ENCODE measurements at places on chromosomes 11 and 22.

- DNase-seq = no peak
Observed at GRCh38 chr11:66904055-66904454, 47.2 kb downstream of the LRFN4 start.

DNA sequence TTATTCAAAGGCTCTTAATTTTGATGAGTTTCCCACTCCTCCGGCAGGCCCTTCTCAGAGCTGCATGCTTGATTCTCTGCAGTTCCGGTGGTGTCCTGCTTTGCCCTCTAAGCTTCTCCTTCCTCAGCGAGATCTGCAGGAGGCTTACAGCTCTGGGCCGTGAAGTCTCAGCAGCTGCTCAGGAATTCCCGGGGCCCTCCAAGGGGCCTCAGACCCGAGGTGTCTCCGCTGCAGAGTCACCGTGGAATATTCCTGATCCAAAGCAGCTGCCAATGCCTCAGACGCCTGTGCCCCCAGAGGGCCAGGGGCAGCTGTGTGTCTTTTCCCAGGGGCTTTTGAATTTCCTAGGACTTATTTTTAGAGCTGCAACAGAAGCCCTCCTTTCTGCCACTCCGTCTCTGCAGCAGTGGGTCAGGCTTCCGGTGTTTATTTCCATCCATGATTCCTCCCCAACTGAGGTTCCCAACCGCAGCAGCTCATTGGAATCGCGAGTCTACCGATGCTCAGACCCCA, 37.2 kb downstream of the RPS6KA4 start:
- peak; percentile 14 for DNase-seq

DNA sequence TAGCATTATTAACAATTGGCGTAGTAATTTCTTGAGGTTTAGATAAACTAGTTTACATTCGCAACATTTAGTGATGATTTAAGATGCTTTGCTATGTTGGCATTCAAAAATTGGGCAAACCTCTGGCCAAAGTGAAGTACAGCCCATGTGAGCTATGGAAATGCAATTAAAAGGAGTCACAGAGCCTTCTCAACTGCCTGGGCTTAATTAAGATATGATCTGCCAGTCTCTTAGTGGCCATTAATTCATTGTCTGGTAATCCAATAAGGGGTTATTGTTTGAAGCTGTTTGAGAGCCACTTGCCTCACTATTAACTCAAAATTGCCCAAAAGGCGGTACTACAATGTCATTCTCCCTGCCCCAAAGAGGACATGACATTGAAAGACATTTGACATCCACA, 608.9 kb downstream of the NTM start:
- no peak for DNase-seq

GRCh38 chr11:3120071-3120792, 44.9 kb downstream of the OSBPL5 start:
- no peak for DNase-seq

DNA sequence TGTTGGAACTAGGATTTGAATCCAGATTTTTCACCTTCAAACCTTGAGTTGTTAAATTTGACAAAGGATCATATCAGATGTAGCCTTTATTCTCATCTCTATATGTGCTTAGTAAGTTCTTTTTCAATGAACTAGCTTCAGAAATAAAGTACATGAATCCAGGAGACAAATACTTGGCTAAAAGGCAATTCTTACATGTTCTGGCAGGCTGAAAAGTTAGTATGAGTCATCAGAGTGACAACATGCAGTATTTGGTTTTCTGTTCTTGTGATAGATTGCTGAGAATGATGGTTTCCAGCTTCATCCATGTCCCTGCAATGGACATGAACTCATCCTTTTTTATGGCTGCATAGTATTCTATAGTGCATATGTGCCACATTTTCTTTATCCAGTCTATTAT, 40.4 kb downstream of the BBOX1 start:
- no peak for DNase-seq

GRCh38 chr11:67032830-67033551, 10.1 kb downstream of the SYT12 start:
- DNase-seq = no peak

DNA sequence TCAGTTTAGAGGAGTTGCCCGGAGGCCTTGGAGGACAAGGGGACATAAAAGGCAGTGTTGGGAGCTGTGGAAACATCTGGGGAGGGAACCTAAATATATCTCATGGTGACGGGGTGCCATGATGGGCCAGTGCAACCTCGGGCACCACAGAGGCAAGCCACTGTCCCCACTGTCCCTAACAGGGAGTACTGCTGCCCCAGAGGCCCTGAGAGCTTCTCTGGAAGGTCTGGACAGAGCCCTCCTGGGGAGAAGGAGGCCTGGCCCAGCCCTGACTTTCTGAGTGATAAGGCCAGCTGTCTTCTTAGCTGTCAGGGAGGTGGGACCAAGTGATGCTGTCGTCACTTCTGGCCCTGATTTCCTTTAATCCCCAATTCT, 5.5 kb upstream of the P2RY6 start:
- no peak for DNase-seq

GRCh38 chr22:39476664-39477063, 19.9 kb downstream of the MGAT3 start:
- DNase-seq = no peak

GRCh38 chr11:130964058-130964792, 47.9 kb upstream of the SNX19 start:
- no peak for DNase-seq

DNA sequence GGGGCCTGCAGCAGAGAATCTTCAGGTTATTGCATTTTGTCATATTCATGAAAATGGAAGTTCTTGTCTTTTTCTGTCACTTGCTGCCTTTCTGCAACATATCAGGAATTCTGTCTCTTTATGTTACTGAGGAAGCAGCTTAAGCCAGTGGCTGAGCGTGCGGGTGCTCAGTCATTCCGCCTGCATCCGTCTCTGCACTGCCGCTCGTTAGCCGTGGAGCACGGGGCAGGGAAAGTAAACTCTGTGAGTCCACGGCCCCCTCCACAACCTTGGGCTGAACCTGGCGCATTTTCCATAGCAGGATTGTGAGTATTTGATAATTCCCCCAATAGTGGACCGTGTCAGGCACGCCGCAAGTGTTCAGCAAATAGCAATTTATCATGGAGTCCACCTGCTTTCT, 1007.7 kb downstream of the BRD1 start:
- DNase-seq = no peak

DNA sequence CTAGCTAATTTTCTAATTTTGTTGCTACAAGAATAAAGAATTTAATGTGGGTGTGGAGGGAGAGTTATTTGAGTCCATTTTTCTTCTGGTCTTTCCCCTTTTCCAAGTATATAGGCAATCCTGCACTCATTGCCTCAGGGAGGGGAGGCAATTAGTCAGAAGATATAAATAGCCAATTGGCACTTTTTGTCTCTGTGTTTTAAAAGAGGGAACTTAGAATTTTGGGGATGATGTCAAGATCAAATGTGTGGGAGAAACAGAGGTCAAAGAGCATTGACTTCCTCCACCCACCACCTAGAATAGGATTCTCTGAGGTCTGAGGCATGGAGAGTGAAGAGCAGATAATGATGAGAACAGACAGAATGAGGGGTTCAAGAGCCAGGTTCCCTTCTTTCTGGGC, 120.3 kb upstream of the ZC3H12C start:
- DNase-seq = no peak

GRCh38 chr11:72041364-72042063, 38.8 kb downstream of the NUMA1 start:
- peak; percentile 46 for DNase-seq

DNA sequence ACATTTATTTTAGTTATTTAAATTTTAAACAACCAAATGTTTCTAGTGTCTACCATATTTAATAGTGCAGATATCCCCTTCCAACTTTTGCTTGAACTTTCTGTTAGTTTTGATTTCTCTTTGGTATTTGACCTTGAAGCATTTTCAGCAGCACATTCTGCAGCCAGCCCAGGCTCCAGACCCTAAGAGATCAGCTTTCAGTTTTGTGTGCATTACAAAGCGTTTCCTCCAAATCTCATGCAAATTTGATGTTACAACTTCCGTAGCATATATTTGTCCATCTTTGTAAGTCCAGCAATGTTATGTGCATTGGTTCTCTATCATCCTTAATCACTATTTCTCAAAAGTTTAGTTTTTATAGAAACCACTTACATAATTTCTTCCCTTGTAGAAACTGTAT, 14.6 kb upstream of the SERGEF start:
- no peak for DNase-seq

GRCh38 chr11:123250892-123251656, 56.0 kb upstream of the CLMP start:
- no peak for DNase-seq

- no peak for DNase-seq
Observed at GRCh38 chr11:12169822-12170221, 59.4 kb downstream of the MICAL2 start.

DNA sequence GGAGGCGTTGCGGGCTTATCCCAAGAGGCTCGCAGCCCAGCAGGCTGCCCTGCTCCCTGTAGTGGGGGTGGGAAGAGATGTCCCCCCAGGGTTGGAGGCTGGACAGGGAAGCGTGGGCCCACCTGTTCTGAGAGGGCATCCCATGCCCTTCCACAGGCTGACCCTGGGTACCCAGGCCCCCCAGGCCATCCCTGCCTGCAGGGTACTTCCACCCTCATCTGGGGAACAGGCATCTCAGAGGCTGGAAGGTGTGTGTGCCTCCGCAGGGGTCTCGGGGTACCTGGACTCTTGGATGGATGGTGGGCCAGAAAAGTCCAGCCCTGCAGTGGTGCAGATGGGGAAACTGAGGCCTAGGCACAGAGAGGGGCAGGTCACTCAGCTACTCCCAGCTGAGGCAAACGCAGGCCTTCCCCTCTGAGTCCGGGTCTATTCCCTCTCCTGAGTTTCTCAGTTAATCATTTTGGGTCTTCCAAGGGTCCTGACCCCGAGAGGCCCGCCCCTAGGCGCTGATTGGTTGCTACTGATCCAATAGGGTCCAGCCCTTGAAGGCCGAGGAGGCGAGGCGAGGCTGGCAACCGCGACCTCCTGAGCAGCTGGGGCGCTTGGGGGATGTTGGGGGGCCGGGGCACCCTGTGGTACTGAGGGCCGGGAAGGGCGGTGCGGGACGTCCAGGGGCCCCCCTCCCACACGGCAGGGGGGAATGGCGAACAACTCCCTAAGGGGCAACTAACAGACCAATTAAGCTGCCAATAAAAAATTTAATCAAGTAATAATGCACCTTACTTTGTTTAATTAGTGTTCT, 23.8 kb downstream of the FLRT1 start:
- no peak for DNase-seq

- DNase-seq = peak; percentile 76
Observed at GRCh38 chr22:31753005-31753633, 700 bp upstream of the DEPDC5 start.

GRCh38 chr11:100562128-100562527, 125.0 kb upstream of the ARHGAP42 start:
- DNase-seq = no peak

DNA sequence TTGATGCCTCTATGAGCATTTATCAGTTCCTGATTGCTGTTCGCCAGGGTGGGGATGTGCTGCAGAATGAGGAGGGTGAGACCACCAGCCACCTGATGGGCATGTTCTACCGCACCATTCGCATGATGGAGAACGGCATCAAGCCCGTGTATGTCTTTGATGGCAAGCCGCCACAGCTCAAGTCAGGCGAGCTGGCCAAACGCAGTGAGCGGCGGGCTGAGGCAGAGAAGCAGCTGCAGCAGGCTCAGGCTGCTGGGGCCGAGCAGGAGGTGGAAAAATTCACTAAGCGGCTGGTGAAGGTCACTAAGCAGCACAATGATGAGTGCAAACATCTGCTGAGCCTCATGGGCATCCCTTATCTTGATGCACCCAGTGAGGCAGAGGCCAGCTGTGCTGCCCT, 2.7 kb downstream of the FEN1 start:
- DNase-seq = no peak

DNA sequence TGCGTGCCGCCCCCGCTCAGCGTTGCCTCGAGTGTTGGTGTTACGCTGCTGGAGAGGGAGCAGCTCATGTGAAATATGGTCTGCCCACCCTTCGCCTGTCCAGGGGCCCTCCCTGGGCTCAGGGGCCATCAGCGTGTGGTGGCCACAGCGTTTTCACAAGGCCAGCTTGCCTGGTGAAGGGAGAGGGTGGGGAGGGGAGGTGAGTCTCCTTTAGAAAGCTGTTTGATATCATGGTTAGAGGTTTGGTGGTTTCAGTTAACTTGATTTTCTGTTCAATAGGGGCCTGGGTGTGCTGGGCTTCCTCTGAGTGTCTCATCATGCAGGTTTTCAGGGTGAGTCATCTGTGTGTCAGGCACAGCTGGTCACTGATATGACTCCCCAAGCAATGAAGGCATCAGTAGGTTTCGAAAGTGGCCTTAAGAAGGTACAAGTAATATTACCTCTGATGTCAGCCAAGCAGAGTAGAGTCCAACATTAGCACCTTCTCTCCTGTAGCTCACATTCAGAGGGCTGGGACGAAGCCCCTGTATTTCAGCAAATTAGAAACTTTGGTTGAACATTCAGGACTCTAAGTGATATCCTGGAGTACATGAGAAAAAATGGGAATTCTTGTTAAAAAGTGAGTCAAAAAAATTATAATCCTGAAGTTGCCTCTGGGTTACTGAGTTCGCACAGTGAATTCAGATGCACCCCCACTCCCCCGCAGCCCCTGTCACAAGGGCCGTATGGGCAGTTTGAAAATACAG, 172.5 kb downstream of the TBC1D22A start:
- DNase-seq = no peak

- DNase-seq = no peak
Observed at GRCh38 chr11:116373104-116373944, 399.5 kb downstream of the BUD13 start.

DNA sequence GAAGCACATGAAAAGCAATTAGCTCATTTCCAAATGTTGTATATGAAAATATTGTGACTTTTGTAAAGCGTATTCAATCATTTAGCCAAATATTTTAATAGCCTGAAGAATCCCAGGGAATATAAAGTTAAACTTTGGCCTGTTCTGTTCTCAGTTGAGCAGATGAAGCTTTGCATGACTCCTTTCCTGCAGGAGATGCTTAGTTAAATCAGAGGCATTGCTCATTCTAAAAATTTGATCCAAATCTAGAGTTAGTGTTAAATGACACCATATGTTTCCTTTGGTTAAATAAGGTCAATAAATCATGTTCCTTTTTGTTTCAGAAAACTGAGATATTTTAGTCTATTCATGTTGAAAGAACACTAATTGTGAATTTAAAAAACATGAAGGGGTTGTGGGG, 51.2 kb upstream of the BIRC3 start:
- DNase-seq = no peak

GRCh38 chr22:40313007-40313406, 33.3 kb upstream of the ADSL start:
- DNase-seq = no peak

DNA sequence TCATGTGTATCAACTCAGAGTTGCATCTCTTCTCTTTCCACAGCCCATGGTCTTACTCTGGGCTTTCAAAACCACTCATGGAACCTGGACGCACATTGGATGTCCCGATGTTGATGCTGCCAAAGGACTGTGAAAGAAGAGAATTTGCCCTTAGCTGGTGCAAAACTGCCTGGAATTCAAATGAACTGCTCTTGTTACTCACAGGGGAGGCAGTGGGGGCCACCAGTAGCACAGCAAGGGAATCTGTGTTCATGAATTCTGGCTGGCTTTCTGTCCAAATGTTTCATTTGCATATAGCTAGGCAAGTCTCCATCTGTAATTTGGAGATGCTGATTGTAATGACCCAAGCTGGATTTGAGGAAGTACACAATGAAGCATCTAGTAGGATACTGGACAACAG, 24.9 kb downstream of the LMO2 start:
- DNase-seq = no peak

Measured in endothelial cell (in vitro differentiated cells).